Suppressor macrophage treated with lipopolysaccharide for 1 hour (primary cell): ENCODE measurements at places on chromosomes 13 and 19.

DNA sequence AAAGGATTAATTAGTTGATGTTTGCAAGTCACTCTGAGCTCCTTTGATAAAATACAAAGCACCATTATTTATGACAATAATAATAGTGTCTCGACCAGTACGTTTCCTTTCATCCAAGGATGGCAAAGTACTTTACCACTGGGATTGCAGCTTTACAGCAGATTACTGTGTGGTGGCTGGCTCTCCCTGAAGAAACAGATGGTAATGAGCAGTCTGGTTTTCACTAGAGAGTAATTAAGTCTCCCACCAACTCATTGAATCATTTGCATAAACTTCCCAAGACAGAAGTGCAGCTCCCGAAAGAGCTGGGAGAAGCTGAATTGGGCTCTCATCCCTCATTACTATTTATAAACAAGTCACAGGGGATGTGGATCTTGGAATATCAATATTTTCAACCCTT lies 48.7 kb downstream of the KLF5 start:
- no peak for DNase-seq

- DNase-seq = no peak
These were observed 27.5 kb upstream of the TMEM160 start for GRCh38 chr19:47075941-47076340.

DNA sequence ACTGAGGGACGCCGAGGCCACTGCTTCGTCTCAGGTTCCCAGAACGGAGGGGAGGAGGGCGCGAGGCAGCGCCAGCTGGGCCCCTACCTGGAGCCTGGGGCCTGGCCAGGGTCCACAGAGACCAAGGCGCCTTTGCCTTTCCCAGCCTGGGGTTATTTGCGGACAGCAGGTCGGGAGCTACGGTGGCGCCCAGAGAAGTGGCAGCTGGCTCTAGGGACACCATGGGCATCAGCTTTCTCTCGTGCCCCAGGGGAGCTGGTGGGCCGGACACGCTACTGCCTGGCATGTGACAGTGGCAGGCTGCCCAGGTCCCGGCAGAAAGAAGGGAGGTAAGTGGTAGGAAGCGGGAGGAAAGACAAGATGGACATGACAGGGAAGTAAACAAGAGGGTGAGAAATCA lies 19.0 kb downstream of the AKT2 start:
- no peak for DNase-seq

DNA sequence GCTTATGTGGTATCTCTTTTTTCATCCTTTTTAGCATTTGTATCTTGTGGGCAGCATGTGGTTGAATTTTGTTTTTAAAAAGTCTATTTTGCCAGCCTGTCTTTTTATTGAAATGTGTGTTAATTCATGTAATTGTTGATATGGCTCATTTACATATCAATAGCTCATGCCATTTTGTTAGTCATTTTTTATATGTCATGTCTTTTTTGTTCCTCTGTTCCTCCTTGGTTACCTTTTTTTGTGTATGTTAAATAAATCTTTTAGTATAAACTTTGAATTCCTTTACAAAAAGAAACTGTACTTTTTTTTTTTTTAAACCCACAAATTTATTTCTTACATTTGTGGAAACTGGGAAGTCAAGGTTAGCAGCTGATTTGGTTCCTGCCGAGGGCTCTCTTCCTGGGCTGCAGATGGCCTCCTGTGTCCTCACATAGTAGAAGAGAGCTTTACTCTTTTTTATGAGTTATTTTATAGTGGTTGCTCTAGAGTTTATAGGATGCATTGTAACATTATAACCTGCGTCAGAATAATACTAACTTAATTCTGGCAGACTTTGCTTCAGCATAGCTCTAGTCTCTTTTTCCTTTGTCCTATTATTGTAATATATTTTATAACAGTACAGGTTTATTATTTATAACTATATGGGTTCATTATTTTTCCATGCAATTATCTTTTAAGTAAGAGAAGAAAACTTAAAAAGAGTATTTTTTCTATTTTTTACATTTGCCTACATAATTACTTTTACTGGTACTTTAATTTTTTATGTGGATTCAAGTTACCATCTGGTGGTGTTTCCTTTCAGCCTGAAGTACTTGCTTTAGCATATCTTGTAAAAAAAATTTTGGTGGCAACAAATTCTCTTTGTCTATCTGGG lies 86.3 kb downstream of the URI1 start:
- no peak for DNase-seq

- DNase-seq = peak; percentile 25
These were observed 752 bp upstream of the EDNRB start for GRCh38 chr13:77919246-77919920.

GRCh38 chr19:995051-995827 lies 5.0 kb upstream of the GRIN3B start:
- no peak for DNase-seq
